RPMI7951 (cell line): ENCODE measurements at places on chromosomes 7 and 10. TPM values are rescaled to one million over a fixed set of nuclear protein-coding genes. Genes with fewer than 3 reads are reported as not detected.
A peak's percentile ranks its signal among the peaks of the same experiment; 100 is the strongest.

GRCh38 chr7:130515315-130516040 is 23.6 kb downstream of the MEST start:
- no peak for DNase-seq

DNA sequence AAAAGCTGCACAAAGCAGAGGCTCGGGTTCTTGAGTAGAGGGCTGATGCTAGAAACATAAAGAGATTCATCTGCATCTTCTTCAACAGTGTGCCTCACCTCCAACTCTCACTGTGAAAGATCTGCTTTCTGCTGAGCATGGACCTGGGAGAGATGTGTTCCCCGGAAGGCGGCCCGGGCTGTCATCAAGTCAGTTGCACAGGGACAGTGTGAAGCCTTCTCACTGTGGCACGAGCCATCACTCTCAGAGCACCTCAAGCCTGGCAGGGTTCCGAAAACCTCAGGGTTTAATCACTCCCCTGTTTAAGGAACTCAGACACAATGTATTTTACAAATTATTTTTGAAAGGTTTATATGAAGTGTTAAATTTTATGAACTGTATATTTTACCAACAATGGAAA is 98.7 kb downstream of the RBM20 start:
- no peak for DNase-seq

DNA sequence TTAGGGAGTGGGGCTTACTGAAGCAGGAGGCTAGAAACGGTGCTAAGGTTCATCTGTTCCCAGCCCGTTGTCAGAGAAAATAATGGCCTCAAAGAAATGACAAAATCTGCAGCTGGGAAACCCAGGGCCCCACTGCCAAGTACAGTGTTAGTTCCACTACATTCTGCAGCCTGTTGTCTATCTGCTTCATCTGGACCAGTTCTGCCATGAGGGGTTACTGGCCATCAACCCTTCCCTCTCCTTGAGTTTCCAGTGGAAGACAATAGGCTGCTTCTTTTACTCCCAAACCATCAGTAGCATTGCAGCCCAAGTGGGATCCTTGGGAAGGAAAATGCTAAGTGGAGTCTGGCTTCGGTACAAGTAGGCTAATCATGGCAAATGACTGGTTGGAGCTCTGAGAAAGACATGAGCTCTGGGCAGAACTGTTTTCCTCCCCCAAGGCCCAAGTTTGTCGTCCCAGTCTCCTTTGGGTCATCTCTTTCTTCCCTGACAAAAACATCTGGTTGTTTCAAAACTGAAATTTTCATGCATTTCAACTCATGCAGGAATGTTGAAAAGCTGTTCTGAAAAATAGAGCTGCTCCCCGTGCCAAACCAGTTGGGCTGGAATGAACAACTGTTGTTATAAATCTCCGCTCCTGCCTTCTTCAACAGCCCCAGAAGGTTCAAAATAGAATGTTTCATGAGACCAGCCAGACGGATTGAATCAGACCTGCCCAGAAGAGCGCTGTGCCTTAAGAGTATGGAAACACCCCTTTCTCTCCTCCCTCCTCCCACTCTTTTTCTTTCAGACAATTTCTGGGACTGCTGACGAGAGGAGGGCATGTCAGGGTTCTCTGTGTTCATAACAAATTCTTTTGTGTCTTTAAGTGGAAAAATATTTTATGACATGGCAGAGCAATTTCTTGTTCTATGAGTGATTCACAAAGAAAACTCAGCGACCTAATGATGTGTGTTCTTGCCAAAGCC is 116.6 kb downstream of the RAB18 start:
- no peak for DNase-seq

- no peak for DNase-seq
Measured at GRCh38 chr7:149791-150636, 42.4 kb upstream of the FAM20C start.

DNA sequence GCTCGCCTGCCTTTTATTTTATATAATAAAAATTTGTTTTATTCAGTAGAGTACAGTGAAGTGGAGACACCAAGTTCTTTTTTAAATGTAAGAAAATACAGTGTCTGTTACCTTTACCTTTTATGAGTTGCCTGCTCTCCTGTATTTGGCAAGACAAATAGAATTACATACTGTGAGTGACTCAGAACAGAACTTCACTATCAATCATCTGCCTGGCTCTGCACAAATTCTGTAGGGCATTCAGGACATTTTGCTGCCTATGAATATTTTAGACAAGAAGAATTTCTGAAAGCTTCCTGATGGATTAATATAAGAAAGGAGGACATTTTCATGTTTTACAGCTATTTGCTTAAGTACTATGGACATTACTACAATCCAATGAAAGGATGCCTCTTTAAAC is 135.4 kb upstream of the PHF14 start:
- DNase-seq = no peak

MBL2 gene
- total RNA-seq = not detected in 2 replicates

DNA sequence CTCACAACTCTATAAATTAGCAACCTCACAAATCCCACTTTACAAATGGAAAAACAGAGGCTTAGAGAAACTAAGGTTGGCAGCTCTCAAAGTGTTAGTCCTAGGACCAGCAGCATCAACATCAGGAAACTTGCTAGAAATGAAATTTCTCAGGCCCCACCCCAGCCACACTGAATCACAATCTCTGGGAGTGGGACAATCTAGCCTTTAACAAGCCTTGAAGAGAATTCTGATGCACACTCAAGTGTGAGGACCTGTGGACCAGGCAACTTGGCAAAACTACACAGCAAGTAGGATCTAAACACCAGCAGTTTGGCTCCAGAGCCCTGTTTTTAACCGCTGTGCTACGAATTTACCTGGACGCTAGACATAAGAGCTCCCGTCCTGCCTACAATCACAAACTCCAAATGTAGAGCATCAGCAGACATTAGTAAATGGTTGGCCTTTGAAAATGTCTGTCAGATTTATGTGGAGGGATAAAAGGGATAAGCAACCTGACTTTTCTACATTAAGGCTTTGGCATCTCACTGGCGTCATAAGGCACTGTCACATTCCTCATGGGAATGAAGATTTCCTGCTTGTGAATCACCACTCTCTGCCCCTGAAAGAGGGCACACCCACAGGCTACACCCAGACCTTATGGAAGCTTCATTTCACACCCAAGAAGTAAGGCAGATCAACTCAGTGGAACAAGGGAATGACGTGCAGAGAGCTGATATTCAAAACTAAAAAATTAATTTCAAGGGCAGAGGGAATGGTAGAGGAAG is 34.5 kb downstream of the PPP1R3C start:
- DNase-seq = peak; percentile 87

TMEM229A gene
- total RNA-seq = not detected in 2 replicates

DNA sequence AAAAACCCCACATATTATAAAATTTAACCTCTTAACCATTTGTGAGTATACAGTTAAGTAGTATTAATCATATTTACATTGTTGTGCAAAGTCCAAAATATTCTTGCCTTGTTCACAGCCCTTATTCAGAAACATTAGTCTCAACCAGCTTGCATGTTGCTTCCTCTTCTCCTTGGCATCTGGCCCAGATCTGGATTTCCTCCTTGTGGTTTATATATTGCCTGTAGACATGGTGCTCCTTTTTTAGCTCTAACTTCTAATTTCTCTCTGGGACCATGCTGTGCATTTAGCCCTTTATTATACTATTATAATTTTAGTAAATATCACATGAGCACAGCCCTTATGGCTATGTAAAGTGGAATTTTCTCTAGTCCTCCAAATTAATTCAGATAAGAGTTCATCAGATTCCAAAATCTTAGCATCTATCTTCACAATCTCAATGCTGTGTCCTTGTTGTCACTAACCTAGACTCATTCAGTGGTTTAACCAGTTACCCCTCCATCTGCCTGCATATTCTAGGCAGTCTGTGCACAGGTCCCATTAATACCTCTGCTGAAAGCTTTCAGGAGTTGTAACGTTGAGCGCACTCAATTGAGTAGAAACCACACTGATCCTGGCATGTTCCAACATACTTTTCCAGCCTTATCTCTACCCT is 7.9 kb downstream of the CPED1 start:
- DNase-seq = peak; percentile 94

PTER gene
- total RNA-seq = 29.0 and 41.9 TPM in 2 replicates

DNA sequence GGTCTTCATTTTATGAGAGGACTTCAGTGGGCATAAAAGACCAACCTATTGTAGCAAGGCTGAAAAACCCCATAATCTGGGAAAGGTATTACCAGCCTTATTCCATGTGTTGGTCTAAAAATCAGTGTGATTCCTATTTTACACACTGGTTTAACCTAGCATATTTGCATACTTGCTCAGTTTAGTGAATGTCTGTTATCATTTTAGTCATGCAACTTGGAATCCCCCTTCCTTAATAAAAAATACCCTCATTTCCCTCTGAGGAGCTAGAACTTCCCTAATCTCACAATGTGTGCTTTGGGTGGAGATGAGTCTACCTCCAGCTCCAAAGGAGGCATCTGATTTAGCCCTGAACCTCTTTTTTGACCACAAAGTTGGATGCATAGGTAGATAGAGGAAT is 312.8 kb upstream of the SORCS1 start:
- no peak for DNase-seq

GRCh38 chr7:91767820-91768219 is 112.7 kb downstream of the MTERF1 start:
- DNase-seq = no peak

DNA sequence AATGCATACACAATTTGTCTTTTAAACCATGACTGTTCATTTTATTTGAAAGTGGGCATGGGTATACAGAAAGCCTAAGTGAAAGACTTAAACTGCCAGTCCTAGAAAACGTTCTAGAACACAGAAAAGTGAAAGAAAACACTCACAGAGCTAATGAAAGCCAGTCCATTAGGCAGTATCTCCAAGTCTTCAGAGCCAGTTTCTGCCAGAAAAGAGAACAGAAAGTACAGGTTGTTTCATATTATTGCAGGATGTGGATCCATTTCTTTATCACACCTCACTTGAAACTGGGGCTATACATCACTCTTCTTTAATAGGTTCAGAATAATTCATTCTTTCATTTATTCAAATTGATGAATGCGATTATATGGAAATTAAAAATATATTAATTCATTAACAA is 7.7 kb downstream of the PON1 start:
- no peak for DNase-seq

CUZD1 gene
- total RNA-seq = 0.48 and 0.59 TPM in 2 replicates

GRCh38 chr7:151243045-151243349 is 5.5 kb downstream of the SMARCD3 start:
- DNase-seq = no peak
